ENCODE measurements at places on chromosomes 2 and 18.

DNA sequence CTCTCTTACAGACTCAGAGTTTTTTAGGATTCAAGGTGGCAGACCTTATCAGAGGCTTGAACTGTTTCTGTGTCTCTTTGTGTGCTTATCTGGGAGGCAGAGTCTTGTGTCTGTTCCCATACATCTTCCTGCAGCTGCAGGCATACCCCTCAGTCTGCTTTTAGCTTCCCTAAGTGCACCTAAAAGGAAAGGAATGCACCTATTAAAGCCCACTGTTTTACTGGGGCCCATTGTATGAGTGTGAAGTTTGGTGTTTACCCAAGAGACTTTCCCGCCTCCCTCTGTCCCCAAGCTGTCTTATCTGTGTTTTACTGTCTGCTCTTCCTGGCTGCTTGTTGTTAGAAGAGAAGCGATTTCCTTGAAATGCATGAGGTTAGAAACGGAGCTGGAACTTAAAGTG, 1757.3 kb upstream of the PIK3C3 start:
- DNase-seq = no peak

DNA sequence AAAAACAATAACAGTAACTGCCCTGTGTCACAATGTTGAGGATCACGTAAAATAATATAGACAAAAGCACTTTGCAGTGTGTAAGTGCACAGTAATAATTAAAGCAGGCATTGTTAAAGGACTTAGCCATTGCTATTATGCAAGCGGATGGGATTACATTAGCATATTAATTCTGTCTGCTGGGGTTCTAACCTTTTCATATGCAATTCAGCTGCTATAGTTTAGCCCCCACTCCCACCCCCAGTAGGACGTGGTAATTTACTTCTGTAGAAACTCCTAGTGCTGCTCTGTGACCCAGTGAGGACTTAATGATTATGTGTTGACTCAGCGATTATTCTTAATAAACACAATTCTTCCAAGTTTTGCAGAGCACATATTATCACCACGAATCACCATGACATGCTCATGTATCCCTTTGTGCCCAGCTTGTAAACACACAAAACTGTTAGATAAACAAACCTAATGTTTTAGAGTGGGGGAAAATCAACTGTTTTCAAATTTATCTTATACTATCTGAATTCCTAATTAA, 5.1 kb upstream of the ADAM23 start:
- DNase-seq = no peak

GRCh38 chr2:12318427-12319057, 398.2 kb upstream of the TRIB2 start:
- no peak for DNase-seq

- no peak for DNase-seq
Measured at GRCh38 chr18:48521723-48522122, 17.1 kb upstream of the CTIF start.

All from activated CD4-positive, alpha-beta memory T cell treated with anti-CD3 and anti-CD28 coated beads for 36 hours (primary cell).